ENCODE measurements at places on chromosomes 12 and 14.
A peak's percentile ranks its signal among the peaks of the same experiment; 100 is the strongest.

- DNase-seq = no peak
Measured at GRCh38 chr14:32075672-32076277, 1.3 kb upstream of the ARHGAP5 start.

GRCh38 chr14:29741909-29742401 is 185.7 kb downstream of the PRKD1 start:
- DNase-seq = no peak

- DNase-seq = no peak
Measured at GRCh38 chr14:47278233-47278842, 397.1 kb downstream of the MDGA2 start.

- no peak for DNase-seq
Measured at GRCh38 chr12:59066445-59066844, 146.1 kb upstream of the LRIG3 start.

GRCh38 chr14:64465191-64465822 is at the start of gene AKAP5:
Gene AKAP5, plus strand, starts transcription at chr14:64465499. Its CDS starts 2,896 bp downstream, at chr14:64468395.
- peak; percentile 59 for DNase-seq

DNA sequence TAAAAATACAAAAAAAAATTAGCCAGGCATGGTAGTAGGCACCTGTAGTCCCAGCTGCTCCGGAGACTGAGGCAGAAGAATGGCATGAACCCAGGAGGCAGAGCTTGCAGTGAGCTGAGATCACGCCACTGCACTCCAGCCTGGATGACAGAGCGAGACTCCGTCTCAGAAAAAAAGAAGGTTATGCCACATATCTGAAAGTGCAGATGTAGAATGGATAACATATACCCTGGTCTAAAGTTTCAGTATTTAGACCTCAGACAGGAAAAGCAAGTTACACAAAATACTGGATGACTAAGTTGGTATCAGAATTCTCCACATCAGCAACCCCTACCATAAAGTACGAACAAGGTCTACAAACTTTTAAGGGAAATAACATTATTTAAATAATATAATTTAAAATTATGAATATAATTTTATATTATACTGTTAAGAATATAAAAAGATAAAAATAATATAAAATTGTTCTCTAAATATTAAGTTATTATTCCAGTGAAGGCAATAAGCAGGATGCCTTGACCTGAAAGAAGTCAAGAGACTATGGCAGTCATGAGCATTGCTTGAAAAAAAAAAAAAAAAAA is 169.9 kb downstream of the CRADD start:
- DNase-seq = no peak

DNA sequence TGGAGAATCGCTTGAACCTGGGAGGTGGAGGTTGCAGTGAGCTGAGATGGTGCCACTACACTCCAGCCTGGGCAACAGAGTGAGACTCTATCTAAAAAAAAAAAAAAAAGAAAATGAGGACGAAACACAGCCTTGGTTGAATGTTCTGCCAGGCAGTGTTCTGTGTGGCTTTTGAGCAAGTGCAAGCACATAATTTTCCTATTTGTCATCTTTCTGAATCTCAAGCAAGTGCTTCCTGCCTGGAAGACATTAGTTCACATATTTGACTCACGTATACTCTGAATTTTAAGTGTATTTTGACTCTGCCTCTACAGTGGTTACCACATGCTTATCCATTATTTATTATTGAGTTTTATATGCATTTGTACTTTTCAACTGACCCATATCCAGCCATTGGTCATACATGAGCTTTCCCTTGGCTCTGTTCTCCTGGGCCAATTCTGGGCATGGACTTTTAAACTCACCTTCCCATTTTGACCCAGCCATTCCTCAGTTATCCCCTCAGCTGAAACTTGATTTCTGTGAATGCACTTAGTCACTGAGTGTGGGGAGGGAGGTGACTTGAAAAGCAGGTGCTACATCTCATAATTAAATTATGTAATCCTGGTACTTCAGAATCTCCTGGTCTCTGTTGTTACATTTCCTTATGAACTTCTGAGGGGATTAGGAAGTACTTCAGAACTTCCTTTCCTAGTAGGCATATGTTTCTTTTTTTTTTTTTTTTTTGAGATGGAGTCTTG is 8.1 kb downstream of the OR10G2 start:
- no peak for DNase-seq

- DNase-seq = no peak
Measured at GRCh38 chr12:122614839-122615238, 87.8 kb downstream of the KNTC1 start.

GRCh38 chr12:49622501-49623141 is 740 bp upstream of the PRPF40B start:
- DNase-seq = peak; percentile 64

DNA sequence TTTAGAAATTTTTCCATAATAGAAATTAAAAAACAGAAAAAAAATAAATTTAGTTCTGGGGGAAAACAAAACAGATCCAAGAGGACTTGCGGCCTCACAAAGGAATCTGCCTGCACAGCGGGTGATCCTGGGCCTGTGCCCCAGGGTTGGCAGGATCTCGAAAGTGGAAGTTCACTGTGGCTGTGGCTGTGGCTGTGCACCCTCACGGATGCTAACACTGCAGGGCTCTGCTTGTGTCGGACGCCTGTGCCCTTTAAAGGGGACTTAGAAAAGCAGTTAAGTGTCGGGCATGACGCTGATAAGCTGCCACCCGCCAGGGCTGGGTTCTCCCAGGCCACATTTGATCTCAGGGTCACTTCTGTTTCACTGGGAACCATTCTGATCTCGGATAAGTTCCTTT is 209.1 kb downstream of the TTC7B start:
- no peak for DNase-seq

DNA sequence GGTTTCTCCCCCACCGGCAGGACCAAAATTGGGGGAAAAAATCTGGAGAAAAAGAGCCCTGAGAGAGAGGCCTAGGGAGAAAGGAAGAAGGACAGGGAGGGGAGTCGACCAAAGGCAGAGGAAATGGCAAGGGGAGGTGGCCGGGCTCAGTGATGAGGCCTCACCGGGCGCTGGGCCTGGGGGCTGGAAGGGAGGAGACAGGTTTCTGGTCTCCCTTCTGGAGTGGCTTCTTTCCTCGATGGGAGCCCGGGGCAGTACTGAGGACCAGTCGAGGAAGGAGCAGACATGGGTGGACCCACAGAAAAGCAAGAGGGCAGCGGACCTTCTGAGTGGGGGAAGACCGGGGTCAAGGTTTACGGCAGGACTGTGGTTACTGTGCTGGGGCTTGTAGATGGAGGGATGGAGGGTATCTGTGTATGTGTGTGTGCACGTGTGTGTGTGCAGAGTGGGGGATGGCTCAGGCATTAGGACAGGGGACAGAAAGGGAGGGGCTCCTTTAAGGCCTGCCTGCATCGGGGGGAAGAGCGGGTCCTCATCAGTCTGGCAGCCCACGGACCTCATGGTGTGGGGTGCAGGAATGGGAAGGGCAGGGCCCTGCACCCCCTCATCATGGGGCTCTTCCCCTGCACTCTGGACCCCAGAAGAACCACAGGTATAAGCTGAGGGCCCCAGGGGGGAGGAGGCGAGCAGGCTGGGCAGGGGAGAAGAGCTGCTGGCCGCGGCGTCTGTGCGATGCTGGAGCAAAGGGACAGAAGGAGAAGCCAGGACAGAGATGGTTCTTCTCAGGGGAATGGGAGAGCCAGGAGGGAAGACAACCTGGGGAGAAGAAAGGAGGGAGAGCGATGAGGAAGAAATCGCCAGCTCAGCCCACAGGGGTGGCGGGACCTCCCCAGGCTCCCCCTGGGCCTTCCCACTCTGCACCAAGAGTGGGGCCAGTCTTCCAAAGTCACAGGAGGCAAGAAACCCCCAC is 15.1 kb upstream of the RPLP0 start:
- DNase-seq = no peak

DNA sequence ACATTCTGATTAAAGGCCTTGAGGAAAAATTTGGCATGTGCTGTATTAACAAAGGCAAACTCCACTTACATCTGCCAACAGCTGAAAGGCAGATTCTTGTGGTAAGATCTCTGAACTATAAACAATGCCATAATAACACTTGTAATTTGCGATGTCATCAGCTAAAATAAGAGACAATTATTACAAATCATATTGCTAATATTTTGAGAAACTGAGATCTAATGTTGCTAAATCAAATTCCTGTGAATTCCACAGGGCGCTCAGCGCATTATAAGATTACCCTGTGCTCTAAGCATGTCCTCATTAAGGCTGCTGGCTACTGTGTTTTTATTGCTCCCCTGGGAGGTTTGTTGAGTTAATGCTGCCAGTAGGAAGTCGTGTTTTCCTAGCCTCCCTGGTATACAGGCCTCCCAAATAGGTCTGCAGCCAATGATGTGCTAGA is 244.8 kb downstream of the DACT1 start:
- DNase-seq = no peak

DNA sequence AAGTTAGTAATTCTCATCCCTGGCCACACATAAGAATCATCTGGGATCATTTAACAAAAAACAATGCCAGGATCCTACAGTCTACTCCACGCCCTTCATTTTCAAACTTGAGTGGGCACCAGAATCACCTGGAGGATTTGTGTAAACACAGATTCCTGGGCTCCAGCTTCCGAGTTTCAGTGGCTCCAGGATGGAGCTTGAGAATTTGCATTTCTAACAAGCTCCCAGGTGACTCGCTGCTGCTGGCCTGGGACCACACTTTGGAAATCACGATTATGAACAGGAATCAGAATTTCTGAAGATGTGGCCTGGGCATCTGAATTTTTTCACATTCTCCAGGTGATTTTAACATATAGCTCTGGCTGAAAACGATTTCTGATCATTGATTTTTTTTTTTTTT is 234.8 kb downstream of the CACNA1C start:
- DNase-seq = no peak

DNA sequence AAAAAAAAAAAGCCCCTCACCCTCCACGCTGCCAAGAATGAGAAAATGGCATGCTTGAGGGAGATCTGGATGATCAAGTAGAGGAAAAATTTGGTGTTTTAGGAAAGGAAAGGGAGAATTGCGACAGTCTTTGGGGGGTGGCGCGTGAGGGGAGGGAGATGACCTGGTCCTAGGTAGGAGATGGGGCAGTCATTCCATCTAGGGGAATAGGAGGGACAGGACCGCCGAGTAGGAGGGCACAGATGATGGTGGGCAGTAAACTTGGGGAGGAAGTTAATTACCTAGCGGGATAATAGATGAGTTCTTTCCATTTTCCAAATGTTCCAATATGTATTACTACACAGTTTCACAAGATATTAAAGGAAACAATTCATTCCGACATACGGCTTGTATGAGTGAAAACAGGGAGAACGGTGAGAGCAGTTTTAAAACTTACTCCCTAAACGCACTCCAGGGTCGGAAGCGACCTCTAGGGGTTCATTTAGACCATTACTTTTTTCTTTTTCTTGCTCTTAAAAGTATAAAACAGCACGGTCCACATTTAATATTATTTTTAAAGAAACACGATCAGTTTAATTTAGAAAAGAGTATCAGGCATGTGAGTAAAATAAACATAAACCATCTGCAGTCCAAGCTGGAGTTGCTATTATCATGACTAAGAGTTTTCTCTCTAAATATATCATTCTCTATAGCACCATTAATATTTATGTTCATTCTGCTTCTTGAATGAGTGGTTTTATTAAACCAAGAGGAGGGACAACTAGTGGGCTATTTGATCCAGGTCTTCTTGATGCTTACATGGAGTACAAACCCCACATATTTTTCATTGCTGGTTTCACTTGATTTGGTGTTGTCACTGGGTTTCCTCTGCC is 3.0 kb upstream of the FNTB start:
- no peak for DNase-seq

GRCh38 chr12:97758194-97758501 is 295.5 kb downstream of the RMST start:
- no peak for DNase-seq

GRCh38 chr14:31505411-31505810 is 17.6 kb upstream of the GPR33 start:
- DNase-seq = no peak

- no peak for DNase-seq
Measured at GRCh38 chr12:78177298-78177697, 346.6 kb downstream of the NAV3 start.

DNA sequence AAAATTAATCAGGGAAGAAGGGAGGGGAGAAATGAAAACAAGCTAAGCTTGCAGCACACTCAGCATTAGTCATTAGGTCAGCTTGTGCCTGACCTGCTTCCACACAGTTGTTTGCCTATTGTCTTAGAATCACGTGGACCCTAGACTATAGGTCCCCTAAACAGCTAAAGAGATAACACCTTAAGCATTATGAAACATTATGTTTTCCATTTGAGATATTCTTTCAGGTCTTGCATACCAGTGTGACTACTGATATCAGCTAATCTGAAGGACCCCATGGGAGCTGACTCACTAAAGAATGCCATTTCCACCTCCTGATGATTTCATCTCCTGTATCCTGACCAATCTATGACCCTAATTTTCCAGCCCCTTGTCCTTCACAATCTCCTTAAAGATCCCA is 154.1 kb upstream of the FUT8 start:
- DNase-seq = no peak

GRCh38 chr12:131454418-131455217 is 256.3 kb upstream of the SFSWAP start:
- DNase-seq = no peak

DNA sequence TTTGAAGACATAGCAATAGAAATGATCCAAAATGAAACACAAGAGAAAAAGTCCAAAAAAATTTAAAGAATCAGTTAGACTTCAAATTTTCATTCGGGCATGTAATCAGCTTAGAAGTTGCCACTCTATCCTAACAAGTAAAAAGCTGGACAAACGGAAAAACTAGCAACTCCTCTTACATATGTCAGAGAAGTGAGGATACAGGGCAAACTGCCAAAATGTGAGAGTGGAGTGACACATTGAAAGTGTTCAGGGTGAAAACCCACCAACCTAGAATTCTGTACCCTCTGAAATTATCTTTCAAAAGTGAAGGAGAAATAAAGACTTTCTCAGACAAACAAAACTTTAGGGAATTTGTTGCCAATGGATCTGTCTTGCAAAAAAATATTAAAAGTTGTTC is 42.0 kb upstream of the CHPT1 start:
- DNase-seq = no peak

DNA sequence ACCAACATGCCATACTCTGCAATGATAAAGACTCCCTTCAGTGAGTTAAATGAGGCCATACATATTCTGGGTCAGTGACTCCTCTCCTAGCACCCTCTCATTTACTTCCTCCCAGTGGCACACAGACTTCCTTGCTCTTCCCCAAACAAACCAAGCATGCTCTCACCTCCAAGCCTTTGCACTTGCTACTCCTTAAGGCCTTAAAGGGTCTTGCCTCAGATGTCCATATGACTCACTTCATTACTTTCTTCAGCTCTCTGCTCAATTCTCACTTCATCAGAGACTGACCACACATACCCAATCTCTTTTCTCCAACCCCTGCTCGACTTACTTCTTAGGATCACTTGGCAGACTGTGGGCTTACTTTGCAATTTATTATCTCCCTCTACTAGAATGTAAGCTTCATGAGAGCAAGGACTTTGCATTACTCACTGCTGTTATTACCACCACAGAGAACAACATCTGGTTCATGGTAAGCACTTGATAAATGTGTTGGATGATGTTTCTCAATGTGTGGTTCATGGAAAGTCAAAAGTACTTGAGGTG is 22.8 kb downstream of the DDX24 start:
- no peak for DNase-seq

- no peak for DNase-seq
Measured at GRCh38 chr12:16573398-16574077, 32.4 kb downstream of the LMO3 start.

GRCh38 chr12:726281-727140 is 25.9 kb upstream of the WNK1 start:
- peak; percentile 32 for DNase-seq

- DNase-seq = no peak
Measured at GRCh38 chr14:36510078-36510799, 9.8 kb downstream of the NKX2-1 start.

GRCh38 chr12:107684029-107684795 is 1.4 kb upstream of the PWP1 start:
- no peak for DNase-seq

GRCh38 chr12:6830999-6831398 is 2.8 kb downstream of the P3H3 start:
- DNase-seq = no peak
